G401 (cell line): ENCODE measurements at places on chromosomes 11 and 22.

DNA sequence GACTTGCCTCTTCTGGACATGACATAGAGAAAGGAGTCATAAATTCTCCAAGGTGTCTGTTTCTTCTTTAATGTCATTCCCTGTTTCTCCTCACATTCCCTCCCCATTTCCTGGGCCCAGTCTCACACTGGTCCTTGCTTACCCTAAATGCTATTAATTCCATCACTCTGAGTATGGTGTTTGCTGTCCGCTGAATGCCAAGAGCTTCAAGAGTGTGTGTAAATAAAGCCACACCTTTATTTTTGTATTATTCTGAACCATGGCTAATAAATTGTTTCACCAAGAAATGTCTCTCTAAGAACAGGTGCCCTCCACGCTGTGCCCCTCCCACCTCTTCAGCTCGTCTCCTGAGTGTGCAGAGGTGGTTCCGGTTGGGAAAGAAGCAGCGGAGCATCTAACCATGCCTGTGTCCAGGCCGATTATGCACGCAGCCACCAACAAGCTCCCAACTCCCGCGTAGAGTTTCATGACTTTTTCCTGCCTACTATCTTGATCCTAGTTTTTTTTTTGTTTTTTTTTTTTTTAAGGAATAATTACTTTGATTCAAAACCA, 8.6 kb downstream of the TMEM121B start:
- no peak for DNase-seq

GRCh38 chr11:62577046-62577714, 3.5 kb upstream of the EEF1G start:
- DNase-seq, result no peak

DNA sequence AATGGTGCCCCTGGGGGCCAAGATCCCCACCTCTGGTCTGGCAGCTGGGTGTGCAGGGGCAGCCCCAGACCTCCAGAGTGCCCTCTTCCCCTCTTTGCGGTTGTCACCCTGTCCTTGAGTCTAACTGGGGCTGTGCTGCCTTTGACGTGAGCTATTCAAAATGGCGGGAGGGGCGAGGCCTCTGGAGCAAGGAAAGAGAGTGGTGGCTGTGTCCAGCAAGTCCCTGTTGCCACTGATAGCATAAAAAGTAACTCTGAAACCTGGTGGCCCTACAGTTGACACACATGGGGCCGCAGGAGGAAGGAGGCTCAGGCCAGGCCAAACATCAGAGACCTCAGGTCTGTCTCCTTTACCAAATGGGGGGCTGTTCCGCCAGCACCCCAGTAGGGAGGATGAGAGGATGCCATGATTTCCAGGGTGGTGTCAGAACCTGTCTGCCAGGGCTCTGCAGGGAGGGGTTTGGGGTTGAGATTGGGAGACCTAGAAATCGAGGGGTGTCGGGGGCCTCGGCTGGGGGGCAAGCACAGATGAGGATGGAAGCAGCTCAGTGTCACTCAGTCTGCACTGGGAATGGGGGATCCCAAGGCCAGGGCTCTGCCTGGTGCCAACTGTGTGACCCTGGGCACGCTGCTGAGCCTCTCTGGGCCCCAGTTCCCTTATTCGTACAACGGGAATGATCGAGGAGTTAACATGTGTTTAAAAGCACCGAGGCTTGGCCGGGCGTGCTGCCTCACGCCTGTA, 49.2 kb upstream of the KCNQ1OT1 start:
- DNase-seq, result no peak

GRCh38 chr11:61659413-61660196, 20.6 kb upstream of the DAGLA start:
- no peak for DNase-seq

- peak; percentile 41 for DNase-seq
Measured at GRCh38 chr11:118441770-118442275, 5.5 kb downstream of the KMT2A start.

- DNase-seq, result no peak
Measured at GRCh38 chr11:7642747-7643146, 30.6 kb downstream of the CYB5R2 start.

DNA sequence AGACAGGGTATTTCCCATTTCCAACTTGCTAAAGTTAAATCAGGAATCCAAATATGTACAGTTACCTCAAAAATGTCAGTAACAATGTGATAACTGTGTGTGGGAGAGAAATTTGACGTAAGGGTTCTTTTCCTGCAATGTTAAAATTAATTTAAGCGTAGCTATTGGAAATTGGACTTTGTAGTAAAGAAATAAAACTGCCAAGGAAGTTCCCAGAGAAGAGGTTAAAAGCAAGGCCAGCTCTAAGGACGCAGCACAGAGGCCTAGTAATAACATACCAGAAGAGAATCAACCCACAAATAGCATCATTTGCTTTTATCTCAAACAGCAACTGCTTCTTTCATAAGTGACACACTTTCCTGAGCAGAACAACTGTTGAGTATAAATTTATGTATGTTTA, 36.8 kb upstream of the GRIA4 start:
- DNase-seq, result no peak

DNA sequence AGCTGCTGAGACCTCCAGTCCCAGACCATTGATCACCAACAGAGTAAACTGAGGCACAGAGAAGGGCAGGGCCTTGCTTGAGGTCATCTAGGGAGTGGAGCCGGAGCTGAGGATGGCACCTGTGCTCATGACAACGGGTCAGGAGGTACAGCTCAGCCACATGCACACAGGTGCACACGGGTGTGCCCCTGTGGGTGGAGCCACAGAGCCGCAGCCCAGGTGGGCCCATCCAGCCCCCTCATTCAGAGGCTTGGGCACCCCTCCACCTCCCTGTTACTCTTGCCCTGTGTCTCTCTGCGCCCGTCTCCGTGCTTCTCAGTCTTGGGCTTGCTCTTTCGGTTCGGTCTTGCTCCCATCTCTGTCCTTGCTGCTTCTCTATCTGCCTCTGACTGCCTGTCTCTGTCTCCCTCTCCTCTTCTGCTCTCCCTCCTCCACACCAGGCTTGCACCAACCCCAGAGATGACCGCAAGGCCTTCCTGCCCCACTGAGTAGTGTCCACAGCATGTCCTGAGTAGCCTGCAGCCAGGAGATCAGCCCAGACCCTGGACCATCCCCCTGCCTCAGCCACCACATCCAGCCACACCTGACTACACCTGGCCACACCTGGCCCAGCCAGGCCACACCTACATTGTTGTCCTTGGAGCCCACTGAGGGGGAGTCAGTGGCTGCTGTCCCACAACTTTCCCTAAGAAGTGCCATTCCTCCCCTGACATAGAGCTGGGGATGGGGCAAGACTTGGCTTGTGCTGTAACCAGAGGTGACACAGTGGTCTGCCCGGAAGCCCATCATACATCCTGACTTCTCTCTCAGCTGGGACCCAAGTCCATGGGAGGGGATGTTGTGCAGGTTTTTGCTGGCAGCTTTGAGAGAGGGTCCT, 39.3 kb upstream of the CRYBB3 start:
- DNase-seq, result no peak

DNA sequence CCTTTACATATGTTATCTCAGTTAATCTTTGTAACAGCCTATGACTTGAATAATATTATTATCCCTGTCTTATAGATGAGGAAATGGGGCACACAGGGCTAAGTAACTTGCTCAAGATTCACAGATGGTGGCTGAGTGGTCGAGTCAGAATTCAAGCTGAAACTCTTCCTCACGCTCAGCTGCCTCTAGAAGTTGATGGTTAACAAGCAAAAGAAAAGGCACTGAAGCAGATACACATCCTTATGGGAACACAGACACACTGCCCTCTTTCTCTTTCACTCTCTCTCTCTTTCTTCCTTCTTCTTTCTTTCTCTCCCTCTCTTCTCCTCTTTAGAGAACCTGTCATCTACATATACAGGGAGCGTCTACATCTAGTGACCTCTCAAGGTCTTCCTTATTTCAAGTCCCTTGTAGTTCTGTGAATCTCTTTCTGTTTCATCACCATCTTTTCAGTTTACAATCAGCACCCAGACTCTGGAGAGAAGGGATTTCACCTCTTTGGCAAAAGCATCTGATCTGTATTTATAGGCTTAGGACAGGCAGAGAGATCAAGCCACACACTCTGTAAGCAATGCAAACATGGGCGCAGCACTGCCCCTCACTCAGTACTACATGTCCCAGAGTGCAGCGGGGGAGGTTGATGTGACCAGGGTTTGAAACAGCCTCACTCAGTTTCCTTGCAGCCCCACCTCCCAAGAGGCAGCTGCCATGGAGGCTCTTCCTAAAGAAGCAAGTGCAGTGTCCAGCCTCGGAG, 75.7 kb downstream of the GRAMD1B start:
- no peak for DNase-seq

DNA sequence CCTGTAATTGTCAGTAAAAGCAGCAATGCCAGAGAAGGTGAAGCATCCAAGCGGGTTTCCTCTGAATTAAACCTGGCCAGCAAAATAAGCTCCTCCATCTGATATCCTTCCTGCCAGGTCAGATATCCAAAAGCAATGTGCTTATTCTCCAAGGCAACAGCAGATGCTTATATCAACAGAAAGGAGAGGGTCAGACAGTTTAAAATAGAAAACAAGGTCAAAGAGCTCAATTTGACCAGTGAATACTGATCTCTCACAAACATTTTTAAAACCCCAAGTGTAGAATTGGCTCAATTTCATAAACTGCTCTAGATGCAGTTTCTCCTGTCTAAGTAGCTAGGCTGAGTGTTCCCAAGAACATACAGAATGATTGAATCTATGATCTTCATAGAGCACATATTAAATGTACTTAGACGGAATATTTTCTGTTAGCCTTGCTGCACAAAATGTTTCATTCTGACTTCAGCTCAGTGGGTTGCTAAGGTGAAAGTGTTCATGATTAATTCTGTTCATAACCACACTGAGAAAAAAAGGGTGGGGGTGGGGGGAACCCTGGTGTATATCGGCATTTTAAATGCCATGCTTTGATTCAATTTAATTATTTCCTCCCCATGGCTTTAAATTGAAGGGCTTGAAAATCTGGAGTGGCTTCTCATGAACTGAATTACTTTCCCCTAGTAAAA, 174.2 kb upstream of the ARHGAP20 start:
- no peak for DNase-seq
